ENCODE measurements at places on chromosomes 4 and X.

DNA sequence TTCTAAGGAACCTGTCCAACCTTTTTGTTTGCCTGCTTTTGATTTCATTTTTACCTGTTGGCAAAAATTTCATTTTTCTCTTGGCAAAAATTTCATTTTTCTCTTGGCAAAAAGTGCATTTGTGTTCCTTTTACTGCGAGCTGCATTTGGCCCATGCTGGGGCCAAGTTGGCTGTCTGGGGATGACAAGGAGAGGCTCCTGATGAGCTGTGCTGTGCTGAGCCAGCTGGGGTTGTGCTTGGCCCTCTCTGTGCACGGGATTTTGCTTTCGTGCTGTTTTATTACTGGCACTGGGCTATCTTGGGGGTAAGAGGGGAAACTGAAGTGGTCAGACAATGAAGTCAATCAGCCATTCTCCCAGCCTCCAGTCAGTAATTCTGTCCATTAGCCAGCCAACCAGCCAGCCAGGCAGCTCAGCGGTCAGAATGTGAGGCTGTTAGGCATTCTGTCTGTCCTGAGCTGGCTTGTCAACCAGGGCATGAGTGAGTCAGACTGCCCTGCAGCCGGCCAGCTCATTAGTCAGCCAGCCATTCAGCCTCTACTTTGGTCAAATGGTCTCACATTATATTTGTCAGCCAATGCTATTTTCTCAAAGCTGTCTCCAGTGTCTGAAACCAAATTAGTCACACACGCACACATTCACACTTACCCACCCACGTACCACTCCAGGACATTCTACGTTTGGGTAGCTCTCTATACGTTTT, 56.9 kb upstream of the PRPS1 start:
- DNase-seq, result no peak

- peak; percentile 42 for DNase-seq
These were observed 57.5 kb downstream of the TEC start for GRCh38 chr4:48212165-48212564.

GRCh38 chr4:21697583-21697982, 251.0 kb downstream of the KCNIP4 start:
- DNase-seq, result no peak

DNA sequence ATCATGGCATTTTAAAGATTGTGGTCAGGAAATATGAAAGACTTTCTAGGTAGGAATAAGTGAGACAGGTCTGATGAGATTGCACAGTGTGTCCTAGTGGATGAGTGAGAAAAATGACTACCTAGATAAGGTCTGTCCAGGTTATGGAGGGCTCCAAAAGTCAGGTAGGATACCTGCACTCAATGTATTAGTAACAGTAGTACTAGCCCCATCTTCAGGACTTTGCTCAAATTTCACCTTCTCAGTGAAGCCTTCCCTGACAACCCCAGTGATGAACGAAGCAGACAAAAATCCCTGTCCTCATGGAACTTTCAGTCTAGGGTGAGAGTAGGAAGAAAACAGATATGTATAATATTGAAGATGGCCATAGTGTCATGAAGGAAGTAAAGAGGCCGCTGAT, 85.7 kb downstream of the ZIC3 start:
- no peak for DNase-seq
